ENCODE measurements at places on chromosomes 2 and 18. TPM values are rescaled to one million over a fixed set of nuclear protein-coding genes. Genes with fewer than 3 reads are reported as not detected.

Gene PPP1R1C
- total RNA-seq: 1.1 TPM

- no peak overlapping the region for H3K27ac ChIP-seq
- no peaks in the 10 kb centered on the region for H3K36me3 ChIP-seq
- no peak for DNase-seq
- no peaks in the 10 kb centered on the region for H3K27me3 ChIP-seq
- H3K4me3 ChIP-seq: no peak overlapping the region
Observed at GRCh38 chr18:12531749-12532148, 124.0 kb downstream of the PRELID3A start.

Gene SATB2
- 3.6 TPM for total RNA-seq

GRCh38 chr2:163200741-163201140 is 362.2 kb upstream of the KCNH7 start:
- no peak for DNase-seq
- H3K4me1 ChIP-seq: no peaks in the 10 kb centered on the region
- no peak overlapping the region for H3K27ac ChIP-seq
- H3K36me3 ChIP-seq: no peaks in the 10 kb centered on the region
- H3K27me3 ChIP-seq: no peaks in the 10 kb centered on the region

DNA sequence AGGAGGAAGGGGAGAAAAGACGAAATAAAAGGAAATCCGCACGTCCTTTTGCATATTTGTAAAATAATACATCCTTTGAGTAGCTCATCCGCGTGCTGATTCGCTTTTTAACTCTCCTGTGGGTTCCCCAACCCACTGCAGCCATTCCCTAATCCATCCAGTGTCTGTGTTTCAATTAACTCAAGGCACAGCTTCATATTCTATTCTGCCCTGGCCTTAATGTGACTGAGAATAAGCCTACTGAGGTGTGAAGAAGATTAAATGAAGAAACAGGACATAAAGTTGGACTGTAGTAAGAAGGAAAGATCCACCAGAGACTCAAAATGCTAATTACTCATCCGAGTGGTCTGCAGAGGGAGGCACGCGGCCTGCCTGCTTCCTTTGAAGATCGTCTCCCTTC is 161.4 kb upstream of the SH3BP4 start:
- no peak overlapping the region for H3K27ac ChIP-seq
- no peaks in the 10 kb centered on the region for H3K36me3 ChIP-seq
- no peak for DNase-seq
- H3K4me1 ChIP-seq: peaks cover 2% of the 10 kb centered on the region

DNA sequence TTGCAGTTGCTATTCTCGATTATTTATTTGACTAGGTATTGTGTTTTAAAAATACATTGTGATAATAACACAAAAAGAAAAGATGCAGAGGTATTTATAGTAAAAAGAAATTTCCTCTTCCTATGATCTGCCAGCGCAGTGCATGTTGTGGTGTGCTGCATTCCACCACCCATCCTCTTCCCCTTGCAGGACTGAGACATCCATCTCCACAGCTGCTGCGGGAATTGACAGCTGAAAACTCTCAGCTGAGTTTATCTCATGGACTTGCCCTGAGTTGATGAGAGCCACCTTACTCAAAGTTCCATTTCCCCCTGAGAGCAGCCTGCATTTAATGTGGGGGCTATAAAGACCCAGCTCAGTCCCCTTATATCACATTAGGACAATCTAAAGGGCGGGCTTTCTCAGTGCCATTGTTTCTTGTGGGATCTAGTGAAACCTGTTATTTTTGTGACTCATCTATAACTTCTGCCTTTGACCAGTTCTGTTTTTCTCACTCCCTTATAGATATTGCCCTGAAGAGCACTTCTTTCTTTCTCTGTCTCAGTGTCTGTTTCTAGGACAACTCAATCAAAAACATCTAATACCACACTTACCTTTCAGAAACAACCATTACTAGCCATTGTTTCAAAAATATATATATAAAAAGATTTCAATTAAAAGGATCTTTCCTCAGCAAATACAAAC is 698.5 kb downstream of the NR4A2 start:
- H3K27me3 ChIP-seq: peaks cover 3% of the 10 kb centered on the region
- DNase-seq: no peak
- H3K4me3 ChIP-seq: no peak overlapping the region
- H3K27ac ChIP-seq: no peak overlapping the region
- H3K36me3 ChIP-seq: no peaks in the 10 kb centered on the region

Gene NOSTRIN
- 25.1 TPM for total RNA-seq

DNA sequence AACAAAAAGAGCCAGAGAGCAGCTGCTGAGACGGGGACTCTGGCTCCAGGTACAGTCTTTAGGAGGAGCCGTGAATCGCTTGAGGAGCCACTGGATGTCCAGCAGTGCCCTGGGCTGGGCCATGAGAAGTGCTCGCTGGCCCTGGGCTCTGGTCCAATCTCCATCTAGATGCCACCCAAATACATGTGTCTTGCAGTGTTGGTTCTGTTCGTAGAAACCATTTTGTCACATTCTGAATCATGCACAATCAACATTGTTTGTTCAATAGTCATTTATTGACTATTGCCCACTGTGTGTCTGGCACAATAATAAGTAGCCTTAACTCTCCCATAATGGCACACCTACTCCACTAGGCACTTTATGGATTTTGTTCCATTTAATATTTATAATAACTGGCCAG is 26.1 kb downstream of the TYMS start:
- H3K27me3 ChIP-seq: no peaks in the 10 kb centered on the region
- H3K4me1 ChIP-seq: no peaks in the 10 kb centered on the region
- H3K27ac ChIP-seq: no peak overlapping the region
- DNase-seq: no peak

DNA sequence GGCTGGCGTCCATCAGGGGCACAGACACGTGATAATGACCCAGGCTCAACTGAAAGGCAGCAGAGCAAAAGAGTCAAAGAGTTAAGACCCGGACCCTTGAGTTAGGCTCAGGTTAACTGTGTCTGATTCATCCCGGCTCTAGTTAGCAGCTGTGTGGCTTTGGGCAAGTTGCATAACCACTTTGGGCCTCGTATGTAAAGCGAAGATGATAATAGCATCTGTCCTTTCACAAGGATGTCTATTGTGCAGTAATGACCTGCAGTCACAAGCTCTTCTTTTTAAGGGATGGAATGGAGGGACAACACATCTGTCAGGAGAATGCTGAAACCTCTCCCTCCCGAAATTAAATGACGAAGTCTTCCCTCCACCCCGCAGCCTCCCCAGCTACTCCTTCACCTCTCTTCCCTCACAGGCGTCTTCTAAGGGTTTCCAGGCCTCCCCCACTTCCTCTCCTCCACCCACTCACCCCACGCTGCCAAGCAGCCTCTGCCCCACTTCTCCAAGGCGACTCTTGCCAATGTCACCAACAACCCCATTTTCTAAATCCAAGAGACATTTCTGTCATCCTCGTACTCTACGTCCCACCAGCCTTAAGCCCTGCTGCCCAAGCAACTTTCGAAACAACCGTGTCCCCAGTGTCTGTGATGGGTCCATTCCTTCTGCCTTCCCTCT is 135.1 kb upstream of the ID2 start:
- H3K27me3 ChIP-seq: no peaks in the 10 kb centered on the region
- no peak for DNase-seq
- no peak overlapping the region for H3K27ac ChIP-seq
- H3K4me1 ChIP-seq: peaks cover 3% of the 10 kb centered on the region
- H3K36me3 ChIP-seq: no peaks in the 10 kb centered on the region

Gene EFHD1
- total RNA-seq: 14.8 TPM

GRCh38 chr2:101267671-101268656 is 15.3 kb downstream of the CNOT11 start:
- no peaks in the 10 kb centered on the region for H3K4me1 ChIP-seq
- H3K27ac ChIP-seq: no peak overlapping the region
- H3K36me3 ChIP-seq: no peaks in the 10 kb centered on the region
- no peak overlapping the region for H3K4me3 ChIP-seq
- no peak for DNase-seq
- H3K27me3 ChIP-seq: no peaks in the 10 kb centered on the region

DNA sequence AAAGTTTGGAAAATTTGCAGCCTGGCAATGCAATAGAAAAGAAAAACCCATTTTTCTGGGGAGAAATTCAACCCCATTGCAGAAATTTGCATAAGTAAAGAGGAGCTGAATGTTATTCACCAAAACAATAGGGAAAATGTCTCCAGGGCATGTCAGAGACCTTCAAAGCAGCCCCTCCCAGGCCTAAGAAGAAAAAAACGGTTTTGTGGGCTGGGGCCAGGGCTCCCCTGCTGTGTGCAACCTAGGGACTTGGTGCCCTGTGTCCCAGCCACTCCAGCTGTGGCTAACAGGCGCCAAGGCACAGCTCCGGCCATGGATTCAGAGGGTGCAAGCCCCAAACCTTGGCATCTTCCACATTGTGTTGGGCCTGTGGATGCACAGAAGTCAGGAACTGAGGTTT is 224.5 kb downstream of the TXNL1 start:
- no peaks in the 10 kb centered on the region for H3K36me3 ChIP-seq
- no peaks in the 10 kb centered on the region for H3K4me1 ChIP-seq
- no peaks in the 10 kb centered on the region for H3K27me3 ChIP-seq

GRCh38 chr18:54720620-54721019 is 107.7 kb upstream of the RAB27B start:
- no peaks in the 10 kb centered on the region for H3K4me1 ChIP-seq
- no peak for DNase-seq
- H3K4me3 ChIP-seq: no peak overlapping the region
- H3K27me3 ChIP-seq: no peaks in the 10 kb centered on the region
- no peaks in the 10 kb centered on the region for H3K36me3 ChIP-seq

DNA sequence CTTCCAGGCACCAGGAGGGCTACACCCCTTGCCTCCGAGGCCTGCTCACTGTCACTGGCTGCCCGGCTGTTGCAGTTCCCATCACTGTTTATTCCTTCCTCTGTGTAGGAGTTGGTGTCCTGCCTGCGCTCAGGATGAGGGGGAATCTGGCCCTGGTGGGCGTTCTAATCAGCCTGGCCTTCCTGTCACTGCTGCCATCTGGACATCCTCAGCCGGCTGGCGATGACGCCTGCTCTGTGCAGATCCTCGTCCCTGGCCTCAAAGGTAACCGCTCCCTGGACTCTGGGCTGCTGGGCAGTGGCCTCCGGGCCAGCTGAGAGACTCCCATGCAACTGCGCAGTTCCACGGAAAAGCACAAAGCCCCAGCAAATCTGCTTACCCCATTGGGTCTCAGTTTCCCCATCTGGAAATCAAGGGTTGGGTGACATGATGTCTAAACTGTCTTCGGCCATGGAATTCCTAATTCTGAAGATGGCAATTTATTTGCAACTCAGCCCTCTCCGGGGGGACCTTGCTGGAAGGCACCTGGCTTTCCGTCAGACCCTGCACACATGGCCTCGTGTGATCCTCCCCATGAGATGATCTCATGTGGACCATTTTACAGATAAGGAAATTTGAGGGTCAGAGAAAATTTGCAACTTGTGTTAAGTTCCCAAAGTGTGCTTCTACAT is 9.4 kb downstream of the COLEC11 start:
- no peaks in the 10 kb centered on the region for H3K36me3 ChIP-seq
- no peak overlapping the region for H3K27ac ChIP-seq
- no peak for DNase-seq
- H3K27me3 ChIP-seq: no peaks in the 10 kb centered on the region
- H3K4me1 ChIP-seq: peaks cover 17% of the 10 kb centered on the region
- no peak overlapping the region for H3K4me3 ChIP-seq

DNA sequence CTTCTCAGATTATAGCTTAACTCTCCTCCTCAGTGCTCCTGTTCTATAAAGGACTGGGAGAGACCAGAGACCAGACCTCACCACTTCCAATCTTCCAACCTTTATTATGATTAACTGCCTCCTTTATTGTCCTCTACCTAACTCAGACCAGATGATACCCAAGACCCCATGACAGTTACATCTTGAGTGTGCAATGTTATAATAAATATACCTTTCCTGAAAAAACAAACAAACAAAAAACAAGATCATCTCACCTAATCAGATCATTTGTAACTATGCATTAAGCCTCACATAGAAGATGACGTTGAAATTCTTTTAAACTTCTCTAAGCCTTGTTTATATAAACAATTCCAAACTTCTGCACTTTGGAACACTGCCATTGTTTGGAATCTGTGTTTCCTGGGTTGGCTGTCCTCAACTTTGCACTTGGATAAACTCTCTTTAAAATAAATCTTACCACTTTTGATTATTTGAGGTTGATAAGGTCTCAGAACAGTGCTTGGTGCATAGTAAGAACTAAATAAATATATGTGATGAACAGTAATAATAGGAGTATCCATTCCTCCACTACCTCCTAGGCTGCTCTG is 342.7 kb downstream of the TDRD15 start:
- H3K4me3 ChIP-seq: no peak overlapping the region
- H3K27me3 ChIP-seq: no peaks in the 10 kb centered on the region
- H3K27ac ChIP-seq: no peak overlapping the region
- H3K4me1 ChIP-seq: no peaks in the 10 kb centered on the region
- DNase-seq: no peak

Gene ZAP70
- 0.58 TPM for total RNA-seq

- H3K27me3 ChIP-seq: no peaks in the 10 kb centered on the region
- no peak overlapping the region for H3K27ac ChIP-seq
- H3K4me1 ChIP-seq: no peaks in the 10 kb centered on the region
- no peaks in the 10 kb centered on the region for H3K36me3 ChIP-seq
- DNase-seq: no peak
- no peak overlapping the region for H3K4me3 ChIP-seq
Observed at GRCh38 chr18:46152436-46152807, 48.2 kb downstream of the HAUS1 start.

- no peaks in the 10 kb centered on the region for H3K4me1 ChIP-seq
- no peaks in the 10 kb centered on the region for H3K27me3 ChIP-seq
- H3K27ac ChIP-seq: no peak overlapping the region
- DNase-seq: no peak
- no peaks in the 10 kb centered on the region for H3K36me3 ChIP-seq
Observed at GRCh38 chr2:5368263-5368662, 323.9 kb upstream of the SOX11 start.

Gene CCDC141
- 0.72 TPM for total RNA-seq

Gene HOXD1
- total RNA-seq: 0.66 TPM

Gene RESP18
- not detected for total RNA-seq

Gene COL6A3
- total RNA-seq: 431 TPM

- no peak overlapping the region for H3K4me3 ChIP-seq
- H3K27ac ChIP-seq: no peak overlapping the region
- no peaks in the 10 kb centered on the region for H3K4me1 ChIP-seq
- no peaks in the 10 kb centered on the region for H3K27me3 ChIP-seq
Observed at GRCh38 chr2:151669585-151670081, 64.6 kb downstream of the NEB start.

Gene PLEKHH2
- total RNA-seq: 66.5 TPM

GRCh38 chr2:40224318-40224717 is 227.6 kb downstream of the SLC8A1 start:
- no peaks in the 10 kb centered on the region for H3K36me3 ChIP-seq
- peaks cover 2% of the 10 kb centered on the region for H3K4me1 ChIP-seq
- H3K4me3 ChIP-seq: no peak overlapping the region
- no peak for DNase-seq
- no peak overlapping the region for H3K27ac ChIP-seq
- no peaks in the 10 kb centered on the region for H3K27me3 ChIP-seq

GRCh38 chr2:119377993-119378345 is 11.2 kb downstream of the DBI start:
- no peak overlapping the region for H3K27ac ChIP-seq
- no peaks in the 10 kb centered on the region for H3K4me1 ChIP-seq
- H3K27me3 ChIP-seq: no peaks in the 10 kb centered on the region
- DNase-seq: no peak
- no peaks in the 10 kb centered on the region for H3K36me3 ChIP-seq
